ENCODE measurements at places on chromosomes 7 and 10.

- DNase-seq = no peak
These were observed 31.7 kb downstream of the KCND2 start for GRCh38 chr7:120304674-120305073.

- DNase-seq = no peak
These were observed 2.1 kb downstream of the SLC25A40 start for GRCh38 chr7:87874066-87874465.

DNA sequence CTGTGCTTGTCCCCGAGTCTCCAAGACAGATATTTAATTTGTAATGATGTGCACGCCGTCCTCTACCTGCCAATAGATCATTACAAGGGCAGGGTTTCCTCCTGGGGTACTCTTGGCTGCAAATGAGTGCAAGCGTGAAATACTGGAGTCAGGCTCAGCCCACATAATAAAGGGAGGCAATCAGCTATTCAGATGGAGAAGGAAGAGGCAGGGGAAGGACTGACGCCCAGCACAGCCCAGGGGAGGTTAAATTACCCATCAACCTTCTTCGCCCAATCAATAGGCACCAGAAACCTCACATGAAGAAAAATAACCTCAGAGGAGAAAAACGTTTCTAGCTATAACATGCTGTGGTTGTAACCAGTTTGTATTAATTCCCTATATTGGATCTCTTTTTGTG is 544.9 kb upstream of the ADARB2 start:
- no peak for DNase-seq

- DNase-seq = no peak
These were observed 132.9 kb upstream of the WNT16 start for GRCh38 chr7:121195874-121196273.

DNA sequence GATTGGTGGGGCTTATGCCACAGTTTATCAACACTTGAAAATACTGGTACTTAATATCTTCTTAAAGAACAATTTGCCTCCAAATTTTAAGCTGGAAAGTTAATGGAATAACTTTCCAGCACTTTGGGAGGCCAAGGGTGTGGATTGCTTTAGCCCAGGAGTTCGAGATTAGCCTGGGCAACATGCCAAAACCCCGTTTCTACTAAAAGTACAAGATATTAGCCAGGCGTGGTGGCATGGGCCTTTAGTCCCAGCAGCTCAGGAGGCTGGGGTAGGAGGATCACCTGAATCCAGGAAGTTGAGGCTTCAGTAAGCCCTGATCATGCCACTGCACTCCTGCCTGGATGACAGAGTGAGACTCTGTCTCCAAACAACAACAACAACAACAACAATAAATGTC is 56.0 kb downstream of the PRF1 start:
- DNase-seq = no peak

GRCh38 chr7:55572378-55573233 is at the start of gene VOPP1:
VOPP1 (minus strand) TSS chr7:55572502; CDS start chr7:55572324, 178 bp downstream.
- peak; percentile 62 for DNase-seq

DNA sequence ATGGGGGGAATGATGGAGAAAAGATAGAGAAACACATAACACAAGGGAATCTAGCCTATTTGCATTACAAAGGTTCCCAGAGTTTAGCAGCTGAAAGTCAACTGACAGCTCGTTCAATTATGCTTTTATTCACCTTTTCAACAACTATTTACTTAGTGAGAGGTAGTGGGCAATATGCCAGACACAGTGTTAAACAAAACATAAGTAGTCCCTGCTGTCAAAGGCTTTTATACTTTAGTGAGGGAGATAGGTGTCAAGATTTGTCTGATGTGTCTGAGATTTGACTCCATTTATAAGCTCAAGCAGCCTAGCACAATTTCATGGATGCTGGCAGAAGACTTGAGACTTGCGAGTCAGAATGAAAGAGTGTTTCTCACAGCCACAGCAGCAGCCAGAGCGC is 549.0 kb upstream of the VSTM2A start:
- no peak for DNase-seq

GRCh38 chr10:17174626-17175025 is 26.8 kb downstream of the TRDMT1 start:
- DNase-seq = no peak

- no peak for DNase-seq
These were observed 168.4 kb downstream of the CACNB2 start for GRCh38 chr10:18308600-18308999.

DNA sequence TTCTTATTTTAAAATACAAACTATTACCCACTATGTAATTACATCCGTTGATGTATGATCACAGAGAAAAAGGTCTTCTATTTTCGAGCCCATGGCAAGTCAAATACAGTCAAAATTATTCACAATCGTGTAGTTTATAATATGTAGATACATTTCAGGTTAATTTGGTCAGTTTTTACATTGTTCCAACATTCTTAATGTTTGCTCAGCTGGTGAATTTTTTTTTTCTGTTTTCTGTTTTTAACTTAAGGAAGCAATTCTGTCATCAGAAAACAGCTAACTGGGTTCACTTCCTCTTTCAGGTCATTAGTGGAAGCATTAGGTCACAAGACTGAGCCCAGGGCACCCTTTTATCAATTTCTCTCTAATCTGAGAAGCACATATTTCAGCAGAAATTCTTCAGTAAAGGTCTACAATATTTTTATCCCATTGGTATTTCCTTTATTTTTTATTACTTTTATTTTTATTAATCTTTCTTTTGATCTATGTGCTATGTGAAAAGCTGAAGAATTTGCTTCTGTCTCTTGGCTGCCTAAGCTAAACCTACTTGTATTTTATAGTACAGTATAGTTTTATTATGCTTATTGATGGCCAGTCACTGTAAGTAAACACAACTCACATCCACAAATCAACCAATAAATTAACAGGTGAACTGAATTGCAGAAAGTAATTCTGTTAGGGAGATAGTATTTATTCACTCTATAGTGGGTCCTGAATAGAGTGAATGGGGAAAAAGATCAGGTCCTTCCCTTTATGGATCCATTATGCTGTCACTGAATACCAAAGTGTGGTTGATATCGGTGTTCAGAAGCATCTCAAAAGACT is 84.6 kb downstream of the ICA1 start:
- no peak for DNase-seq

- no peak for DNase-seq
These were observed 244.4 kb downstream of the FANK1 start for GRCh38 chr10:126140746-126141273.

DNA sequence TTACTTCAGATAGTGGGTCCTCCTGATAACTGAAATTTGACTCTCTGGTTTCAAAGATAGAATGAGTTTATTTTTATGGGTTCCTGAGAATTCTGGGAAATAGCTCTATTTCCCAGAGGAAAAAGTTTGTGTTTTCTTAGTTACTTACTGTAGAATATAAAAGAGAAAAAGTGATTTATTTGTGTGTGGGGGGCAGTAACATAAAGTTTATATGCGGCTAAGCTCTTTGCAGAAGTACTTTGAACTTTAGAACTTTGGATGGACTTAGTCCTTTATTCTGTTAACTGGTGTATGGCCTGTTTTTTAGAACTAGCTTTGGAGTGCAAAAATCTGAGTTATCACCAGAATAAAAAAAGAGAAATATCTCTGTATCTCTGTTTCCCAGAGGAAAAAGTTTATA is 157.1 kb downstream of the BBS9 start:
- no peak for DNase-seq

DNA sequence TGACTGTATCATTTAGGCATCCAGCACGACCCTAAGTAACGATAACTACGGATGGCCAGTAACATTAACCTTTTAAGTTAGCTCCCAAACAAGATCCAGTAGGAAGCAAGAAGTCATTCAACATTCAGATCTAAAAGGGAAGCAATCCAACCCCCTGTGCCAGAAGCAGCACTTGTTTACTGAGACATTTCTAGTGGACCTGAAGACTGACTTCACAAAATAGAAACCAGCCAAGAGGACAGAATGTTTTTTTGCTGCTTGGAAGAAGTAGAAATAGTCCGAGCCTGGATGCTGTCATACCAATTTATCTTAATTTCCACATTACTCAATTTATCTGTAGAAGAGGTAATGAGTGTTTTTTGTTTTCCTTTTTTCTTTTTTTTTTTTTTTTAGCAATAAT is 88.0 kb upstream of the CTTNBP2 start:
- no peak for DNase-seq

- DNase-seq = no peak
These were observed 73.9 kb downstream of the KAT6B start for GRCh38 chr10:74900297-74900696.

- no peak for DNase-seq
These were observed 166.6 kb downstream of the VTI1A start for GRCh38 chr10:112613620-112614019.

GRCh38 chr10:103231047-103231551 is 14.6 kb upstream of the RPEL1 start:
- DNase-seq = no peak

GRCh38 chr7:155731380-155731779 is 80.9 kb downstream of the SHH start:
- DNase-seq = no peak

- no peak for DNase-seq
These were observed 336.2 kb downstream of the LHFPL3 start for GRCh38 chr7:104664648-104665047.

- DNase-seq = no peak
These were observed 28.6 kb downstream of the MRPL32 start for GRCh38 chr7:42960762-42961161.

DNA sequence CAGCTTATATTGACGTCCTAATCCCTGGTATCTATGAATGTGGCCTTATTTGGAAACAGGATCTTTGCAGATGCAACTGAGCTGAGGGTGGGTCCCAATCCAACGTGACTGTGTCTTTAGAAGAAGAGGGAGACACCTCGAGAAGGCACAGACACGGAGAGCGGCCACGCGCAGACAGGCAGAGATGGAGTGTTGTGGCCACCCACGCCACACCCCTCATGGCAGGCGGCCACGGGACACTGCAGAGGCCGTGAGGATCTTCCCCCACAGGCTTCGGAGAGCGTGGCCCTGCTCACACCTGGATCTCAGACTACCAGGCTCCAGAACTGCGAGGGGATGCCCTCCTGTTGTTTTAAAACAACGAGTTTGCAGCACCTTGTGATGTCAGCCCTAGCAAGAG is 244.9 kb downstream of the DNAJB6 start:
- DNase-seq = no peak

DNA sequence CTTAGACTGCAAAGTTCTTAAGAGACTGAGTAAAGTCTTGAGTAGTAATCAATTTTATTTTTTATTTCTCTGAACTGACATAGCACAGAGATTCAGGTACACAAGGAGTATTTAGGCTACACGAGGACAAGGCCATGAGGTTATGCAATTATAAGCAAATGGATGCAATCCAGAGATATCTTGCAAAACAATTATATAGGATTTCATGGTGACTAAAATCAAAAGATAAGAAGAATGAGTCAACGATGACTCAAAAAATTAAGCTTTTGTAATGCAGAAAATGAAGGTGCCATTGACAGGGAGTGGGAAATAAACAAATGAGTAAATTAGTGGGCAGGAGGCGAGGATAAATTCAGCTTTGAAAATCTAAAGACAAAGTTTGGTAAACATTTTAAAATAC is 66.7 kb upstream of the MYO3A start:
- DNase-seq = no peak

- peak; percentile 66 for DNase-seq
These were observed 26.2 kb upstream of the RASGEF1A start for GRCh38 chr10:43292755-43293676.

DNA sequence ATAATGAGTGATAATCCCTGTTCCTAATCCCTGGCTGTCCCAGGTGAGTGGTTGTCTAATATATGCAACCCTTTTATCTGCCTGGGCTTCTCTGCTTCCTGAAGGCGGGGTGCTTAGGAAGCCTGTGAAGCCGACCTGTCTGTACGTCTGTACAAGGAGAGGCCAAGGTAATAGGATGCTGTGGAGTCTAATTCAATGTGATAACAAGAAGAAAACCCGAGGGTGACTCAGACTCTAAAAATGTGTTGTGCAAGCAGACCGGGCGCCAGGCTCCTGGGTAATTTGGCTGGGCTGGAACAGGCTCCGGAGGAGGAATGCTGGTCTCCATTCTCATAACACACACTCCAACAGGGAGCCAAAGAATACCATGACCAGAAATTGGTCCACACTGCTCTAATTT is 43.6 kb downstream of the THNSL1 start:
- no peak for DNase-seq

GRCh38 chr10:70053841-70054288 is 1.2 kb downstream of the MACROH2A2 start:
- DNase-seq = peak; percentile 37

DNA sequence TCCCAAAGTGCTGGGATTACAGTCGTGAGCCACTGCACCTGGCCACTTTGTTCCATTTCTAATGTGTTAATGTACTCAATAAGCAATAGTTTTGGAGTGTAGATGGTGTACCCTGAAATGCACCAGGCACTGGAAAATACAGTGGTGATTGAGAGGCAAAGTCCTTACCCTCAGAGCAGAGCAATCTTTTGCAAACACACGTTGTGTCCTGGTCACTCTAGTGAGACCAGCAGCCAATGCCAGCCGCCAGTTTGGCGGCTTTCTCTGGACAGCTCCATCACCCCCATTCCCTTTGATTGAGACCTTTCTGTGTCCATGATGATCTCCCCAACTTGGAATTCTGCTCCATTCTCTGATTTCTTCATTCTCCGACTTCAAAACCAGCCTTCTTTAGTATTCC is 231.3 kb downstream of the GALNT17 start:
- DNase-seq = no peak

- DNase-seq = no peak
These were observed 10.0 kb downstream of the WNT2 start for GRCh38 chr7:117312593-117313580.

GRCh38 chr7:98165827-98166667 is 45.2 kb upstream of the BHLHA15 start:
- peak; percentile 67 for DNase-seq

DNA sequence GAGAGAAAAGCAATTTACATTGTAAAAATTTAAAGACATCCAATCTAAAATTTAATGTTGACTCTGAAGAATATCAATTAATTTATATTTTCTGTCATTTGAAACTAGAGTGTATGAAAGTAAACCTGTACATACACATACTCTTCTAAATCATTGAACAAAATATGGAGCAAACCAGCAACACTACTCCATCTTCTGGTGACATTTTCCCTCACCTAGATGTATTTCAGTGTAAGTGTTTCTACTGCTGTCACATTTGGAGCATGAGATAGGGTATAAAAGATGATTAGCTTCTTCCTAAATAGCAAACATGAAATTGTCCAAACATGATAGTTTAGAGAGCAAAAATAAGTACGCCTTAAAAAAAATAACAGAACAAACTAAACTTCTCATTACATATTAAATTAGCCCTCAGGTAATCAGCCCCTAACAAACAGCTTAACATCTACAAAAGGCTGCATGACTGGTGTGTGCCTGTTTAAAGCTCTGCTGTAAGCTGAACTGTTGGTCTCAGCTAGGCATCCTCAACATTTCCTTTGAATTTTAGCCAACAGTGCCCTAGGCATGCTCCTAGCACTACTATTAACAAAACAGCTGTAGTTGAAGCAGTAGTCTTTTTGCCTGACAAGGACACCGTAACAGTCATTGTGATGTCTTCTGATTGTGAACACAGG is 189.8 kb downstream of the CTNNA3 start:
- no peak for DNase-seq

DNA sequence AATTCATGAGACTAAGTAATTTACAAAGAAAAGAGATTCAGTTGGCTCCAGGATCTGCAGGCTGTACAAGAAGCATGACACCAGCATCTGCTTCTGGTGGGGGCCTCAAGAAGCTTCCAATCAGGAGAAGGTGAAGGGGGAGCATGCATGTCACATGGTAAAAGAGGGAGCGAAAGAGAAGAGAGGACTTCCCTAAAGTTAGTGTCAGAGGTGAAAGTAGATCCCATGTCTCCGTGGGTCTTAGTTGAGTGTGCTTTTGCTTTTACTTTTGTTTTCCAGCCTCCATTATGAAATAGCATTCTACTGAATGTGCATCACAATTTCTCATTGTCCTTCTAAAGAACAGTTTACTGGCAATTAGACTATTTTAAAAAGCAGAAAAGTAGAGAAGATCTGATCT is 213.6 kb upstream of the FZD1 start:
- DNase-seq = no peak
